Cardiac septum (tissue), 1 donor: ENCODE measurements at places on chromosomes 12 and 14.
A peak's percentile ranks its signal among the peaks of the same experiment; 100 is the strongest.

DNA sequence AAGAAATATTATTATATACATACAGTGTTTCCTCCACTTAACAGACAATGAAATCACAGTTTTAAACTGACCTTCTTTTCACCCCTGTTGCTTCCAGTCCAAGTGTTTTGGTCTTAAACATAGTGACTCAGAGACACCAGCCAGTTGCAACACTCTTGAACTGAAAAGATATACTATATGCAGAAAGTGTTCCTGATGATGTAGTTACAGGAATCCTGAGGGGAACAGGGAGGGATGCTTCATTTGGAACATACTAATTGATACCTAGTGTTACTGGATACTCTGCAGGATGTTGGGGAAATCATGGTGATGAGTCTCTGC is 420.8 kb downstream of the CCDC91 start:
- DNase-seq, result no peak

DNA sequence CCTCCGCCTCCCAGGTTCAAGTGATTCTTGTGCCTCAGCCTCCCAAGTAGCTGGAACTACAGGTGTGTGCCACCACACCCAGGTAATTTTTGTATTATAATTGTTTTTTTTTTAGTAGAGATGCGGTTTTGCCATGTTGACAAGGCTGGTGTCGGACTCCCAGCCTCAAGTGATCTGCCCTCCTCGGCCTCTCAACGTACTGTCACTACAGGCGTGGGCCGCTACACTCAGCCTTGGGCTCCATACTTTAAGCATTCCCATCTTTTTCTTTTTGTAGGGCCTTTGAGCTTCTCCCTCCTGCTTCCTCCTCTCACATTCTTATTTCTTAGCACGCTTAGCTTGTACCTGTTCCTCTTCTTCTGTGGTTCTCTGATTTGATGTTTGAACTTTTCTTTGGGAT is 62.8 kb downstream of the SERPINA3 start:
- DNase-seq, result peak; percentile 57

DNA sequence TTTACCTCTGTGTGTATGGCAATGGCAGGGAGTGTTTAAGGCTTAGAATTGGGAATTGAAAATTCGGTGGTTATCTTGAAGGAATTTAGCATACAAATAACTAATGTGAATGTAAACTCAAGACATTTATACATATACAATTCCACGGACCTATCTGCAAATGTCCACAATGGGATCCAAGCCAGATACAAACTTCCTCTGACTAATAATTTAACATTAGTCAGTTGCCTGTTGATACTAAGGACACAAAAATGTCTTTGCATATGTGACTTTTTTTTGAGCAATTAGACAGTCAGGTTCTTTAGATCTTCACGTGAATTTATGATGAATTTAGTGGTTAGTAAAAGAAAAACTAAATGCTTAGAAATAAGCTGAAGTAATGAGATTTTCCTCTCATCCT is 40.5 kb downstream of the ESR2 start:
- no peak for DNase-seq

- no peak for DNase-seq
Measured at GRCh38 chr12:9342614-9343353, 134.6 kb upstream of the PZP start.

GRCh38 chr12:67722296-67722695 is 73.8 kb downstream of the DYRK2 start:
- no peak for DNase-seq
